ENCODE measurements at places on chromosomes 3 and 15.

DNA sequence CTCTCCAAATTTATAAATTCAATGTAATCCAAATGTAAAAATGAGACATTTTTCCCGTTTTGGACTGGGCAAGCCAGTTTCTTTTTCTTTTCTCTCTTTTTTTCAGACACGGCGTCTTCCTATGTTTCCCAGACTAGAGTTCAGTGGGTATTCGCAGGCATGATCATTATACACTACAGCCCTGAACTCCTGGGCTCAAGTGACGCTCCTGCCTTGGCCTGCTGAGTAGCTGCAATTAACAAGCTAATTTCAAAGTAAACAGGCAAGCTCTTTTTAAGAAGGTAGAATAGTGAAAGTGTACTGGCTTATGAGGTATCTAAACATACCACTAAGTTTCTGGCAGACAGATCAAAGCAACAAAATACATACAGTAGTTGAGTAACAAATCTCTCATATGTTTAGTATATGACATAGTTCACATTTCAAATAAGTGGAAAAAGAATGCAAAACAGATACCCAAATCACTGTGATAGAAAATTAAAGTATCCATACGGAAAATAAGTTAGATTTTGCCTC, 13.5 kb downstream of the HIGD1A start:
- DNase-seq, result peak; percentile 16

DNA sequence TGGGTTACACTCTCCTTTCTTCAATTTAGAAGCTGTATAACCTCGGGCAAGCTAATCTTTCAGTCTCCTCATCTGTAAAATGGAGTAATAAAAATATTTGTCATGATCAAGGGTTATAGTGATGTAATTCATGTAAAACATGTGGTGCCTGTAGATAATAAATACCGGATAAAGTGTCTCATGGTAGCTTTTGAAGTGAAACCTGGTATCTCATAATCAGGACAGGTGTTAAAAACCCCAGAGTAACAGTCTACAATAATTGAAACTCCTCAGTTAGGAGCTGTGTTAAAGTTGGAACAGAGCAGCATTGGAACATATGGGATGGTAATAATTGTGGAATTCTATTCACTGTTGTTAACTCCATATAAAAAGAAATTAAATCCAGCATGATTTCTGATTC, 884 bp upstream of the KNL1 start:
- DNase-seq, result no peak

DNA sequence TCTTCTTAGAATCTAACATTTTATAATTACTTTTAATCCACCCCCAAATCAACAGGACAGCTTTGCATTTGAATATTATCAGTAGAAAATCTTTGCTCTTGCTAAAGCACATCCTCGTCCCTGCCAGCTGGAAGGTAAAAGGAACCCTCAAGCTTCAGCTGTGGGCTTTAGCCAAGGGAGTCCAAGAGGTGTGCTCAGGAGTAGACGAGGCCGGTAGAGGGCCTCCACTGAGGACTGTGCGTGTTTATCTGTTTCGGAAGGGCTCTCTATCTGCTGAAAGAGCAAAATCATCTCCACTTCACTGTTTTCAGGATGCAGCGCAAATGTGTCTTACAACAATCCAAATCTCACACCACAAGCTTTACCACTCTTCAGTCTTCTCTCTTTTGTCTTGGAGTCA, 257.4 kb upstream of the IL12A start:
- DNase-seq, result no peak

- no peak for DNase-seq
Measured at GRCh38 chr3:31370380-31370666, 162.4 kb upstream of the STT3B start.

DNA sequence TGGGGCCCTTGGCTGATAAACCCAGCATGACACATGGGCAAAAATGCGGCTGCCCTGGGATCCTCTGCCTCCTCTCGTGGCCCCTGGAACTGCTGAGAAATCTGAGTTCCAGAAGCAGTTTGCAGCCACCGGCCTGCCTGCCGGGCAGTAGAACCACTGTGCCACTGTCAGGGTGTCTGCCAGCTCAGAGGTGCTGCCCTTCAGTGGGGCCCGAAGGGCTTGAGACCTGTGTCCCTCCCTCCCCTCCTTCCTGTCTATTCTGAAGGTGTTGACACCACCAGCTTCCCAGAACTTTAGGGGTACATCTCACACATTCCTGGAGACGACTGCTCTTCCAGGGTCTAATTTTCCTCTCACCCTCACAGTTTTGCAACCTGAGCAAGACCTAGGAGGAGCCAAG, 88.2 kb upstream of the POMGNT2 start:
- no peak for DNase-seq

DNA sequence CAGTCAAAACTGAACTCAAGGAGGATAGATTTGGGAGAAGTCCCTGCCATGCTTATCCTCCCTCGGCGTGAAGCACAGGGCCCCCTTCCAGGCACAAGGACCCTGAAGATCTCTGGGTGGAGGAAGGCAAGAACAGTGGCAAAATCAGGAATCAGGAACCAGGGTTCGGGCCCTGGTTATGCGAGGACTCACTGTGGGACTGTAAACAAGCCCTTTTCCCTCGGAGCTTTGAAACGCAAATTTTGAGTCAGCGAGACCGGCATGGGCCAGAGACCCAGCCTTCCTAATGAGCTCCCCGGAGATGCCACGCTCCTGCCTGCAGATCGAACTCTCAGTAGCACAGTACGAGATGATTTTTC, 70.1 kb downstream of the SLC12A8 start:
- no peak for DNase-seq

Data from amniotic epithelial cell (primary cell).